ENCODE measurements at places on chromosomes 4 and X.

GRCh38 chrX:98717970-98718369, 1692.1 kb downstream of the PCDH19 start:
- no peak for DNase-seq

DNA sequence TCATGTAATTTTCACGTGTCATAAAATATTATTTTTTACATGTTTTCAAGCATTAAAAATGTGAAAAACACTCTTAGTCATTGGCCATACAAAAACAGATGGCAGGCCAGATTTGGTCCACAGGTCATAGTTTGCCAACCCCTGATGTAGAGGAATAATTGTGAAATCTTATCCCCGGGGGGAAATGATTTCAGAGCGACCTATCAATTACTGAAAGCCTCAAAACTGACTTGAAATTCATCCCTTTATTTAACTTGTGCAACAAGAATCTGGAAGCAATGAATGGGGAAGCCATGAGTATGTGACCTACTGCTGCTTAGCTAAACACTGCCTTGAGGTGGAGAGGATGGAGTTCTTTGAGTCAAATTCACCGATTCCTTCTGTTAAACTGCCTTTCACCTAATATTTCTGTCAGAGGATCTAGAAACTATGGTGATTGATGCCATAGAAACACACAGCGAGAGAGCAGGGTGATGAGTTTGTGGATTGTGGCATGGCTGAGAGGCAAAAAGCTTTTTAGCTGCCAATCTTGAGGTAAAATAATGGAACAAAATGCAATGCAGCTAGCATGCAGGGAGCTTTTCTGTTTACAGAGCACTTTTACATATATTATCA, 30.3 kb upstream of the BRS3 start:
- no peak for DNase-seq

- no peak for DNase-seq
These were observed 273.0 kb downstream of the SLC7A11 start for GRCh38 chr4:137968956-137969678.

DNA sequence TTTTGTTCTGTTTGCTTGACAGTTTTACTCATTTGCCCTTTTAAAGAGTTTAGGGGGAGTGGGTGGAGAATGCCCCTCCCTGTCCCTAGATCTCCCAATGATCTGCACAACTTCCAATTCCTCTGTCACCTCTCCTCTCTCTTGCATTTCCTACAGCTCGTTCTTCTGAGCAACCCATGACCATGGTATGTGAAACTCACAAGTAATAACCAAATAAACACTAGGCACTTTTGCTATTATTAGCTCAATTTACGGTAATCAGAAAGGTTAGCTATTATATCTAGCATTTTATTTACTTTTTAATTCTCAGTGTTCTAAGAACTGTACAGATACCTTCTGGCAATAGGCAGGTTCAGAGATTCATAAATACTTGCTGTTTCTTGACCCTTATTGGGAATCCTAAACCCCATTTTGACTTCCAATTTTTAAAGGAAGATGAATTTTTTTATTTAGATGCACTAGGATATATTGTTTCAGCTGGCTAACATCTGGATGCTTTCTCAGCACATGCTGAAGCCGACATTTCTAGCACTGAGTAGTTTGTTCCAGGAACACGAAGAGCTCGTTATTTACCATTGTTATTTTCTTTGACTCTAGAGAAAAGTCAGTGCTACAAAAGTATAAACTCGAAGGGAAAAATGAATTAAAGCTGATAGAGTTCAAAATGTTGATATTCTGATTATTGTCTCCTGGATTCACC, 194.7 kb upstream of the TLL1 start:
- DNase-seq = no peak

DNA sequence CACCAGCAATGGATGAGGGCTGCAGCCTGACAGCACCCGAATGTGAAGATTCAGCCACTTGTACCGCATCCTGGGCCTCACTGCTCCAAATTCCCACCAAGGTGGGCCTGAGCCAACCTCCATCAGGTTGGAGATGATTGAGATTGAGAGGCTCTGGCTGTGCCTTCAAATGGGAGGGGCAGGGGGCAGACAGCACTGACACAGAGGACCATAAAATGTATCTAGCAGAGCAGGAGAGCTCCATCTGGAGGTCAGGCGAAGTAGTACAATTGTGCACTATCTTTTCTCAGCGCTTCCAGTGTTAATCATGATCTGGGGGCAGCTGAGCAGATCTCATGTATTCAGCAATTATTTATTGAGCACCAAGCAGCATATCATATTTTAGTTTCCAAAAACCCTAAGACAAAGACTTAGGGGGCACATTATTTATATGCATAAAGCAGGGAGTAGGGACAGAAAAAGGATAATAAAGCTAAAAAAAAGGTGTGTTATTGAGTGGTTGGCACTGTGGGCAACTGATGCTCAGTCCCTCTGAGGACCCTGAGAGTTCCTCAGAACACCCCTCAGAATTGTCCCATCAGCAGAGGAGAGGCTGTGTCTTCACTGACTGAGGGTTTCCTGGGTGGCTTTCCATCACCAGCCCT, 31.6 kb upstream of the C1QTNF7 start:
- peak; percentile 74 for DNase-seq

DNA sequence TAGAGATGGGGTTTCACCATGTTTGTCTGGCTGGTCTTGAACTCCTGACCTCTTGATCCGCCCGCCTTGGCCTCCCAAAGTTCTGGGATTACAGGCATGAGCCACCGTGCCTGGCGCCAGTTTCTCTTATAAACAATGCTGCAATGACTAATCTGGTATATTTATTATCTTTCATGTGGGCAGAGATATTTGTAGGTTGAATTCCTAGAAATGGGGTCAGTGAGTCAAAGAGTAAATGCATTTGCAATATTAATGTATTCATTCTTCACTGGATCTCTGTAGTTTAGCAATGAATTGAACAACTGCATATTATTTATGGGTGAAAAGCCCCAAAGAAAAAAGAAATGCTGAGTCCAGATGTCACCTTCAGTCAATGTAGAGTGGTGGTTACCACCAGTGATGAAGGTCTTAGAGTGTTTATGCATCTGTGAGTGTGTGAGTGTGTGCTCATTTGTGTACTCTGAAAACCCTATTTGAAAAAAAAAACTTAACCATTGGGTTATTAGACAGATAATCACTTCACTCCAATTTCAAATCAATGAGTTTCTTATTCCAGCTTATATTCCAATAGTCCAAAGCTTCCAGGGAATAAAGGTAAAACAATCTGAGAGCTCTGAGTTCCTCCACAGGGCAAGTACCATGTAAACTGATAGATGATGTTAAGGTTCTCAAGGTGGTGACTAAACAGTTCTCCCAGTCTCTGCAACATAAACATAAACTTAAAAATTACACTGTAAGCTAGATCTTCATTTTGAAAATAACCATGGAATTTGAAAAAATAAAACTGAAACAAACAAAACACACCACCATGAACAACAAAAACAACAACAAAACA, 22.6 kb upstream of the CD38 start:
- DNase-seq = no peak

DNA sequence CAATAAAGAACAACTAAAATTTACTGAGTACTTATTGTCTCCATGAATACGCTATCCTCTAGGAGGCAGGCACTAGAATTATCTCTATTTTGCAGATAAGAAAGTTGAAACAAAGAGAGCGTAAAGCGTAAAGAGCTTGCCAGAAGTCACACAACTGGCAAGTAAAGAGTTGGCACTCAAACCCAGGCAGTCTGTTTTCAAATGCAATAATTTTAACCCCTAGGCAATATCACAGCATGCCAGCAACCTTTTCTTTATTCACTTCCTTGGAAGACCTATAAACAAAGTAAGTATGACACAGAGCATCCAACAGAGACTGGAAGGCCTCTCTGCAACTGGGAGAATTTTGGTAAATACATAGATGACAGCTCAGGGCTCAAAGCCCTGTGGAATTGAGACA, 23.2 kb upstream of the AMELX start:
- DNase-seq = no peak

GRCh38 chr4:26252349-26253025, 68.3 kb upstream of the RBPJ start:
- DNase-seq = no peak

DNA sequence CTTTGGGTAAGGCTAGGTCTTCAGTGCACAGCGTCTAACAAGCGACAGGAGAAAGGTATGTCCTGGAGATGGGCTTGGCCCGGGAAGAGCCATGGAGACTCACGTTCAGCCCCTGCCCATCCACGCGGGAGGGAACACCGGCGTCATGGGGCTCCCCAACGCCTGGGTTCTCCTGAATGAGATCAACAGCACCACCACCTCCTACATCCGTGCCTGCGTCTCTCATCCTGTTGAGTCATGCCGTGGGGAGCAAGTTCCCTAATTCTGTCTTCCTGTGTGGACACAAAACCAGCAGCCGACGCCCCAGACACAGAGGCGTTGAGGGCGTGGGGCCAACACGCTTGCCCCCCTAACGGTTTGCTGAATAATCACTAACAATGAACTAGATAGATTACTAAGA, 20.1 kb upstream of the IL3RA start:
- DNase-seq = no peak

- DNase-seq = no peak
These were observed 17.7 kb downstream of the ACSL1 start for GRCh38 chr4:184807797-184808712.

- no peak for DNase-seq
These were observed 68.4 kb downstream of the RAPGEF2 start for GRCh38 chr4:159171287-159171686.

DNA sequence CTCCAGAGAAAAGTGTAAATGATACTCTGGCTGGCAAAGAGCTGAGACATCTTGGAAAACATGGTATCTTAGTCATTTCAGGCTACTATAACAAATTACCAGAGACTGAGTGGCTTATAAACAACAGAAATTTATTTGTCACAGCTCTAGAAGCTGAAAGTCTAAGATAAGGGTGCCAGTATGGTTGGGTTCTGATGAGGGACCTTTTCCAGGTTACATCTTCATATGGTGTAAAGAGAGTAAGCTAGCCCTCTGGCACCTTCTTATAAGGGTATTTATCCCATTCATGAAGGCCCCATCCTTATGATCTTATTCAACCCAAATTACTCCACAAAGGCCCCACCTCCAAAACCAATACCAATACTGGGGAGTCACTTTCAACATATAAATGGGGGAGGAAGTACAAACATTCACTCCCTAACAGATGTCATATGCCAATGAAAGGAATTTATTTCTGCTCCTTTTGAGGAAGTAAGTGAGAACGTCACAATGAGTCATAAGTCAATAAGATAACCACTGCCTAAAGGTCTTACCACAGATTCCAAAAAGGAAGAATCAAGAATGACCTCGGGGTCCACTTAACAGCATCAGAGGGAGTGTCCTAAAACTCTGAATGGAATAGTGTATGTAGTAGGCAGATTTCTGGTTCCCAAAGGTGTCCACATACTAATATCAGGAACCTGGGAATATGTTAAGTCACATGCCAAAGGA, 246.6 kb downstream of the OPHN1 start:
- DNase-seq = no peak

DNA sequence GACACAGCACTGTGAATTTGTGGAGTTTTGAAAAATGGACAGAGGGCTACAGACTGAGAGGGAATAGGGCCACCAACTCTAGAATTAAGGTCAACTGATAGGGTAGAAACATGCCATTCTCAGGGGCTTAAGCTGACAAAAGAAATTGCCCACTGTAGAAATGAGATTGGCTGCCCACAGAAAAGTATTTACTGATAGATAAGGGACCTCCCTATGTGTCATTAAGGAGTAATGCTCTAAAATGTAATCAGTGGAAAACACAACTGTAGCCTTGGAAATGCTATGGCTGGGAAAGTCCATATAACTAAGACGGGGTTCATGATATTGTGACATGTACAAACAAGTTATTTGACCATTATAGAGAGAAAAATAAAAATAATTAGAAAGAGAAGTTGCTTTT, 4.6 kb downstream of the RTL9 start:
- no peak for DNase-seq

GRCh38 chr4:111323496-111323895, 700.6 kb upstream of the PITX2 start:
- DNase-seq = no peak

DNA sequence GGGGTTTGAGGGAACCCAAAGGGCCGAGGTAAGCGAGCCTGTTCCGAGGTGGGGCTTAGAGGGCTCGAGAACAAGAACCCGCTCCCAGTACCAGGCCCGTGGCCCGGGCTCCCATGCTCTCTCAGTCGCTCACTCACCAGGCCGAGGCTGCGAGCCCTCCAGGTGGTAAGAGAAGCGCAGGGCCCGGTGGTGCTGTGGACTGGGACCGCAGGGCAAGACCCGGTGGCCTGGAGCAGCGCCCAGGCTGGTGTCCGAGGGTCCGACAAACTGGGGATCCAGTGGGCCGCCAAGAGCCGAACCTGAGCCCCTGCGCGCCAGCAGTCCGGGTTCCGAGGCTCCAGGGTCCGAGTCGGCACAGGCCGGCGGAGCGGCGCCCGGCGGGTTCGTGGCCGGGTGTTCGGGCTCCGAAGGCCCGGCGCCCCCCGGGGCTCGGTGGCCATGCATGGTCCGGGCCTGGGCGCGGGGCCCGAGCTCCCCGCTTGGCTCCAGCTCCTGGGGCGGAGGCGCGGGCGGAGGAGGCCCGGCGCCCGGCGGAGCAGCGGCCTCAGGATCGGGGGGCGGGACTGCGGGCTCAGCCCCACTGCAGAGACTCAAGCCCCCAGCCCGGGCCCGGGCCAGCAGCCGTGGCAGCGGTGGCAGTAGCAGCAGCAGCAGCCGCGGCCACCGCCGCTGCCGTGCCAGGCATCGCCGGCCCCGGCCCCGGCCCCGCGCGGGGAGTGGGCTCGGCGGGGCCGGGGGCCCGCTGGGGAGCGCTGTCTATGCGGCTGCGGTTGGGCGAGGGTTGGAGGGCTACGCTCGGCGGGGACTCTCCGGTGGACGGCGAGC, 833 bp downstream of the FGD1 start:
- peak; percentile 20 for DNase-seq

GRCh38 chr4:14022456-14022855, 394.9 kb upstream of the BOD1L1 start:
- no peak for DNase-seq

- no peak for DNase-seq
These were observed 10.9 kb upstream of the DCTD start for GRCh38 chr4:182928061-182928460.

- no peak for DNase-seq
These were observed 124.6 kb downstream of the DCHS2 start for GRCh38 chr4:154366956-154367355.

- no peak for DNase-seq
These were observed 39.3 kb downstream of the GRIA3 start for GRCh38 chrX:123223409-123223808.

DNA sequence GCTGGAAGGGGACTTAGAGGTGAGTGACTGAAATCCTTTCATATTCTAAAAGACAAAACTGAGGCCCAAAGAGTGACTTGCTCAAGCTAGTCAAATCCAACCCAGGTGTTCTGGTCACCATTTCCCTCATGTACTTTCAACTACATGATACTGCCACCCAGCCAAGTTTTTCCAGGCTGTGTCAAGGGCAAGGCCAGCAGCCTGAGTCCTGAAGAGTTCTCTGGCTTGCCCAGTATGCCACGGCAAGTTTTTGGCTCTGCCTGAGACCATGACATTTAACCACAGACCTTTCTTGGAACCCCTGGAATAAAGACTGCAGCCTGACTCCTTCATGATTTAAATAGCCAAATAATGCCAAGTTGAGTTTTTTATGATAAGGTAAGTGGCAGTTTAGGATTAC, 10.7 kb upstream of the TMEM164 start:
- DNase-seq = no peak

Measured in WERI-Rb-1 (cell line).